NCI-H2029 treated with DMSO at 0.1 percent for 48 hours (cell line): ENCODE measurements at places on chromosomes 7 and 10.
A peak's percentile ranks its signal among the peaks of the same experiment; 100 is the strongest.

DNA sequence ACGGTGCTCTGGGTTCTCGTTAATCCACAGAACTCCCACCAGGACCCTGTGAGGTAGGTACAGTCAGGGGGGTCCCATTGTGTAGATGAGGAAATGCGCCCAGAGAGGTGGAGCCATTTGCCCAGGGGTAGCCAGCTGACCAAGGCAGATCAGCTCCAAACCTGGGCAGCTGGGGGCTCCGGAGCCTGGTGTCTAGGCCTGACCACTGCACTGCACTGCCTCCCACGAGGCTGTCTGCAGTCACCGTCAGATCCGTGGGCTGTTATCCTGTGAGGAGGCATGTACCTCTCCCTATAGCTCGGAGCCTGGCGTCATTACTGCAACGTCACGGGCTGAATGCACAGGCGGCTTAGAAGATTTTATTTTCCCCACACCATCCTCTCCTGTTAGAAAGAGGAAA is 411.8 kb upstream of the FOXK1 start:
- no peak for DNase-seq

DNA sequence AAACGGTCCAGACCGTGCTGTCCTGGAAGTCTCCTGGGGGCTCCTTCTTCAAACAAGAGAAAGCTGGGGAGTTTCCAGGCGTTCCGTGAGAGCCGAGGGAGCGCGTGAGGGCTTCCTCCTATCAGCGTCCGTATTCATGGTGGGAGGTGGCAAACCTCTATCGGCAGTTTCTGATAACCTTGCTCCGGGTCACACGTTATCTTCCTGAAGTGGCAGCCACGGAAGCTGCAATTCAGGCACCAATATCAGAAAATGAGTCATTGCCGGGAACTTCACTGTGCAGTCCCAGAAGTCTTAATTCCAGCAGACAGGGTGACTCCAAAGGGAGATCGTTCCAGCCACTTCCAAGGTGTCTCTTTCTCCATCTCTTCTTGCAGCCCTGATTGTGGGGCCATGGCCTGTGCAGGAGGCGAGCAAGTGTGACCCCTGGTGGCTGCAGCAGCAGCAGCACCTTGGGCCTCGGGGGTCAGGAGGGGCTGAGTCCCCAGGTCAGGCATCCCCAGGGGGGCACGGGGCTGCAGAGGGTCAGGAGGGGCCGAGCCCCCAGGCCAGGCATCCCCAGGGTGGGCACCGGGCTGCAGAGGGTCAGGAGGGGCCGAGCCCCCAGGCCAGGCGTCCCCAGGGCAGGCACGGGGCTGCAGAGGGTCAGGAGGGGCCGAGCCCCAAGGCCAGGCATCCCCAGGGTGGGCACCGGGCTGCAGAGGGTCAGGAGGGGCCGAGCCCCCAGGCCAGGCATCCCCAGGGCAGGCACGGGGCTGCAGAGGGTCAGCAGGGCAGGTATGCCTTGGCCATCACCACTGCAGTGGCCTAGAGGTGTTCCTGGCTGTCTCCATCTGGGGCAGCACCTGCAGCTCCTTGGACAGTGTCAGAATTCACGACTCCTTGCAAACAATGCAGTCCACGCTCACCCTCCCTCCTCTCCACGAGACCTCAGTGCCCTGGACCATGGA is 538.7 kb downstream of the DNAJB6 start:
- no peak for DNase-seq

- DNase-seq, result no peak
These were observed 80.8 kb upstream of the RHOBTB1 start for GRCh38 chr10:61024856-61025201.

- no peak for DNase-seq
These were observed 17.0 kb downstream of the UPF2 start for GRCh38 chr10:12025591-12025990.

- DNase-seq, result no peak
These were observed 30.6 kb downstream of the TMEM243 start for GRCh38 chr7:87188930-87189329.

- no peak for DNase-seq
These were observed 1094.0 kb downstream of the KCNMA1 start for GRCh38 chr10:76543655-76544054.

GRCh38 chr7:155803418-155804376 is 8.6 kb downstream of the SHH start:
- peak; percentile 38 for DNase-seq

GRCh38 chr7:96218664-96219243 is 103.1 kb downstream of the SLC25A13 start:
- no peak for DNase-seq

- DNase-seq, result no peak
These were observed 413.6 kb upstream of the PCDH15 start for GRCh38 chr10:55214608-55215007.

- no peak for DNase-seq
These were observed 452.1 kb downstream of the TCERG1L start for GRCh38 chr10:130859427-130859826.

DNA sequence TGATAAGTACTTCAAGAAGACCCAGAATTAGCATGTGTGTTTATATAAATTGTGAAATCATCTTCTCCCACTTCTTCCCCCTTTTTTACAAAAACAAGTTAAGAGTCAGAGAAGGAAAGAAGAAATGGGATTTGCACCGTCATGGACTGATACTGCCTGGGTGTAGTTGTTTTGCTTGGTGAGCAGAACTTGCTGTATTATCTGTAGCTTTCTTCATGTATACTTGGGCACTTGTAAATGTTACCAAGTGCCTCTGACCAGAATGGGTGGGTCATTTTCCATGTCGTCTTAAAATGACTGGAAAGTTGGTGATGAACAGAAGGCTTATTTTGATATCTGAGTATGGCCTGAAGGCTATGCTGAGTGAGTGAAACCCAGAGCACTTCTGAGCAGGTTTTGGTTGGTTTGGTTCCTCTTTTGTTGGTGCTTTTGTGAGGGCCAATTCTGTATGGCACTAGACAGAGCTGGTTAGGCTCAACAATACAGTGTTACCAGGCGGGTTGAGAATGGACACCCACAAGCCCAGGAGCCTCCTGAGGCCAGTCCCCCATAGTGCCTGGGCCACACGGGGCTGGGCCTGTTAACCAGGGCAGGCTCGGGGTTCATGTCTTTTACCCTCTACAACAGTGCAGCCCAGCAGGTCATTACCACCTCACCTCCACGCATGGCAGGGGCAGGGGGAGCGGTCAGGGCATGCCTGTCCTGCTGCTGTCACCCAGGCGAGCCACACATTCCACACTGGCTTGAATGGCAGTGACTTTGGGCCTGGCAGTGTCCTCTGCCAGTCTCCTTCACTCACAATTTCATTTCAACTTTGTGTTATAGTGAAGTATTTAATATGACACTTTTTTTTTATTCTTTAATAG is 115.1 kb downstream of the CCNY start:
- no peak for DNase-seq

- no peak for DNase-seq
These were observed 831 bp downstream of the ZKSCAN5 start for GRCh38 chr7:99505324-99505662.

GRCh38 chr7:18637516-18637915 is 142.0 kb downstream of the HDAC9 start:
- no peak for DNase-seq

GRCh38 chr7:25391295-25391861 is 163.1 kb upstream of the NPVF start:
- DNase-seq, result no peak

GRCh38 chr7:8200316-8200715 is 61.7 kb downstream of the ICA1 start:
- no peak for DNase-seq

- no peak for DNase-seq
These were observed 48.3 kb downstream of the PDGFA start for GRCh38 chr7:471191-471865.

DNA sequence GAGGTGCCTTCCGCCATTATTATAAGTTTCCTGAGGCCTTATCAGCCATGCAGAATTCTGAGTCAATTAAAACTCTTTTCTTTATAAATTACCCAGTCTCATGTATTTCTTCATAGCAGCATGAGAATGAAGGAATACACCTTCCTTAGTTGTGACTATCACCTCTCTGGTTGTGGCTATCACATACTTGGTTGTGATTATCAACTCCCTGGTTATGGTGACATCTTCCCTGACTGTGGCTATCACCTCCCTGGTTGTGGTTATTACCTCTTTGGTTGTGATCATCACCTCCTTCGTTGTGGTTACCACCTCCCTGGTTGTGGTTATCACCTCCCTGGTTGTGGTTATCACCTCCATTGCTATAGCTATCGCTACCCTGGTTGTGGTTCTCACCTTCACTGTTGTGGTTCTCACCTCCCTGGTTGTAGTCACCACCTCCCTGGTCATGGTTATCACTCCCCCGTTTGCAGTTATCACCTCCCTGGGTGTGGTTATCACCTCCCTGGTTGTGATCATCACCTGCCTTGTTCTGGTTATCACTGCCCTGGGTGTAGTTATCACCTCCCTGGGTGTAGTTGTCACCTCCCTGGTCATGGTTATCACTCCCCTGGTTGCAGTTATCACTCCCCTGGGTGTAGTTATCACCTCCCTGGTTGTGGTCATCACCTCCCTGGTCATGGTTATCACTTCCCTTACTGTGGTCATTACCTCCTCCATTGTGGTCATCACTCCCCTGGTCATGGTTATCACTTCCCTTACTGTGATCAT is 105.9 kb downstream of the GPR26 start:
- DNase-seq, result no peak

GRCh38 chr7:139505563-139505962 is 17.9 kb upstream of the CLEC2L start:
- no peak for DNase-seq

- no peak for DNase-seq
These were observed 34.1 kb upstream of the TSPAN33 start for GRCh38 chr7:129110258-129110981.

GRCh38 chr10:82318534-82318933 is 443.5 kb downstream of the NRG3 start:
- no peak for DNase-seq

DNA sequence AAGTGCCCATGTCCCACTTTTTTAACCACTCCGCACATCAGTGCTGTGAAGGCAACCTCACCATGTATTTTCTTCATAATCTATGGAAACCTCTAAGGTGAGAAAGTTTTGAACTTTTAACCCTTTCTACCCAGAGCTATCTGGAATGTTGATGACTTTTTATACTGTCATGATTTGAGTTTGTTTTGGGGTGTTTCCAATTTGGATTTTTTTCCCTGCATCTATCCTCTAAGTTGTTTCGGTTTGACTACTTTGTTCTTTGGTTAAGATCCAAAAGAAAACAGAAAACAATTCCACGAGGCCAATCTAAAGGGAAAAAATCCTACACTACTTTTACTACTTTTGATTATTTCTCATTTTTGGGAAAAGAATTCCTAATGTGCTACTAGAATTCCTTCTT is 279.7 kb downstream of the USP6NL start:
- DNase-seq, result no peak

- no peak for DNase-seq
These were observed 220.3 kb upstream of the SLC26A5 start for GRCh38 chr7:103666326-103666725.

- no peak for DNase-seq
These were observed 99.6 kb upstream of the RELN start for GRCh38 chr7:104089061-104089460.

- no peak for DNase-seq
These were observed 232.0 kb downstream of the SDK1 start for GRCh38 chr7:3533040-3533439.

DNA sequence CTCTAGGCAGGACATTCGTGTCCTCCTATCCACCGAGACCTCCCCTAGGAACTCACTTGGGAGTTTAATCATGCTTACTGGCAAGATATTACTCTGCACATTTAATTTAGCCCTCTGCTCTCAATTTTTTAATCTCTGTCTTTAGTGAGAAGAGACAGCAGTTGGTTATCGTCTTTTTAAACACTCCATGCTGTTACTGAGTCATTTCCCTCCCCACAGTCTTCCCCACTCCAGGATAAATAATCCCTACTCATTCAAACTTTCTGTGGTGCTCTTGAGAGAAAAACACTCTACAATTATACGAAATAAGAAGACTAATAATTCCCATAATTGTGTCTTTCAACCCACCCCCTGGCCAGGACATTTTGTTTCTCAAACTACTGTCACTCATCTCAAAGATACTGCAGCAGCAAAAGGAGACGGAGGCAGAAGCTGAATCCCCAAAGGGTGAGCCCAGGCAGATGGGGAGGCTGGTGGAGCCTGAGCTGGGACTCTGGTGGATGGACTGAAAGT is 84.2 kb downstream of the ANK3 start:
- DNase-seq, result no peak

DNA sequence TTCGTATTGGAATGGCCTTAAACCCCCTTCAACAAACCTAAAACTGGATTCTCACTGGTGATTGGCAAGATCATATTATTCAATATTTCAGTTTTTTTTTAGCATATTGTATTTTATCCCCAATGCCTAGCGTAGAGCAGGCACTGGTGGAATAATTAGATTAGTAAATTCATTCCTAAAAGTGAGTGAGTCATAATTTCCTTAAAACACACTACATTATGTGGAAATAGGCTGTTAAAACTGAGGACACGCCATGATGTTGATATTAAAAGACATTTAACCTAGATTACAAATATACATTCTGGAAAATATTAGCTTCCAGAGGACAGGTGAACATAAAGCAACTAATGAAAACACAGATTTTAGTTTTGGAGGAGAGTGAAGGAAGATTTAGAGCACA is 463.9 kb downstream of the PARD3 start:
- DNase-seq, result no peak

- DNase-seq, result no peak
These were observed 50.0 kb upstream of the PITRM1 start for GRCh38 chr10:3222626-3223025.

DNA sequence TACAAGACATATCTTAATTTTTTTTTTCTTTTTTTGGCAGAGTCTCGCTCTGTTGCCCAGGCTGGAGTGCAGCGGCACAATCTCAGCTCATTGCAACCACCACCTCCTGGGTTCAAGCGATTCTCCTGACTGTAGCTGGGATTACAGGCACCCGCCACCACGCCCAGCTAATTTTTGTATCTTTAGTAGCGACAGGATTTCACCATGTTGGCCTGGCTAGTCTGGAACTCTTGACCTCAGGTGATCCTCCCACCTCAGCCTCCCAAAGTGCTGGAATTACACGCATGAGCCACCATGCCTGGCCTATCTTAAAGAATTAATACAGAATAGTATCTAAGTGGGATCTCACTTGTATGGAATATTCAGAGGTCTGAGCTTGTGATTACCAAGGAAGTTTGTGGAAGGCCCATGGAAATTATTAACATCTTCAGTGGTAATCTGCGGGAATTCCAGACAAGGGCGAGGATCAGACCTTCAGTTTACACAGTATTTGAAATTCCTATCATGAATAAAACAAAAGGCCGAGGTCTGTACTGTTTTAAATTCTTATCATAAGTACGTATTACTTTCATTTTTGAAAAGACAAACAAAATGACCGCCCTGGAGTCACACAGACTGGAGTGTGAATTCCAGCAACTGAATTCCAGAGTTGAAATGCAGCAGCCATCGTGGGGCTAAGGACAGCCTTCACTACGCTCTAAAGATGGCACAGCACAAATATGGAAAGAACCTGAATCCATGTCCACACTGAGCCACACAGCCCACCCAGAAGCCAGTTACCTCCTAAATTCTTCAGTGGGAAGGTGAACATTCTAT is 16.7 kb downstream of the GPRIN2 start:
- no peak for DNase-seq

DNA sequence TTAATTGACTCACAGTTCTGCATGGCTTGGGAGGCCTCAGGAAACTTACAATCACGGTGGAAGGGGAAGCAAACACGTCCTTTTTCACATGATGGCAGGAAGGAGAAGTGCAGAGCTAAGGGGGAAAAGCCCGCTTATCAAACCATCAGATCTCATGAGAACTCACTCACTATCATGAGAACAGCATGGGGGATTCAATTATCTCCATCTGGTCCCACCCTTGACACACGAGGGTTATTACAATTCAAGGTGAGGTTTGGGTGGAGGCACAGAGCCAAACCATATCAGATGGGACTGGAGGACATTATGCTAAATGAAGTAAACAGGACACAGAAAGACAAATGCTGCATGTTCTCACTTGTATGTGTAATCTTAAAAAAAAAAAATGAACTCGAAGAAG is 141.4 kb upstream of the HABP2 start:
- DNase-seq, result no peak
